ENCODE measurements at places on chromosomes 5 and 9.

- no peak for DNase-seq
Observed at GRCh38 chr5:88396000-88396535, 127.4 kb upstream of the TMEM161B start.

- DNase-seq = no peak
Observed at GRCh38 chr5:41312066-41312465, 98.7 kb upstream of the C6 start.

DNA sequence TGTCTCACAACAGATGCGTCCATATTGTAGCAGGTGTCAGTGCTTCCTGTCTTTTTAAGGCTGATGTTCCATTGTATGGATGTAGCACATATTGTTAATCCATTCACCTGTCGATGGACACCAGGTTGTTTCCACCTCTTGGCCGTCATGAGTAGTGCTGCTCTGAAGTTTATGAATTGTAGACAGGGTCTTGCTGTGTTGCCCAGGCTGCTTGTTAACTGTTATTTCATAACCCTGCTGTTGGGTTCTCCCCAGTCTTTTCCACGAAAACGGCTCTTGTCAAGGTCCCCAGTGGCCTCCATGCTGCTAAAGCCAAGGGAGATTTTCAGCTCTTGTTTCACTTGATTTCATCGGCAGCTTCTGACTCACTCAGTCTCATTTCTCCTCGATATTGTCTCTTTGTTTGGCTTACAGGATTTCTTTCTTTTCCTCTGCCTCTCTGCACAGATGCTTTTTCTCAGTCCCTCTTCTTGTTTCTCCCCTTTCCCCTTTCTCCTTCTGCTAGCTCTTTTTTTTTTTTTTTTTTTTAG lies 12.1 kb upstream of the PSD2 start:
- DNase-seq = no peak

DNA sequence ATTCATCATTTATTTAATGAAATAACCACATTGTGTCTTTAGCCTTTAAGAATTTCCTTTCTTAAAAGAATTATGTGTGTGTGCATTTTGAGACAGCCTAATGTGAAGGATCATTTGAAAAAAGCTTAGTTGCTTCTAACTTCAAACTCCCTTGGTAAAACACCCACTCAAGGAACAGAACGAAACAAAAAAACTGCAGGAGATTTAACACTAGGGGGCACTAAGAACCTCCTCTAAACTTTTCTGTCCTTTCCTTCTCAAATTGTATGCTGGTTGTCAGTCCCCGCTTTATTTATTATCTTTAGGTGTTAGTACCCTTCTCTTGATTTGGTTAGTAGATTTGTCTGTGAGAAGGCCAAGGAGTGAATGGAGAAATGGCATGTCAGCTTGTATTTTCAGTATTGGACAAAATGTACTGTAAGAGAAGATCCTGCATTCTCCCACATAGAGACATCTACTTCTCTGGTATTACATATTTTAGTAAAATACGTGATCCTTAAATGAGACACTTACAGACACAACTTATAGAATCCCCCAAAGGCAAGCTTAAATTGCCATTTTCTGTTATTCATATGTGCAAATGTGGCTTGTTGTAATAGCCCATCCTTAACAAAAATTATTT lies 229.7 kb downstream of the MRPS30 start:
- no peak for DNase-seq

DNA sequence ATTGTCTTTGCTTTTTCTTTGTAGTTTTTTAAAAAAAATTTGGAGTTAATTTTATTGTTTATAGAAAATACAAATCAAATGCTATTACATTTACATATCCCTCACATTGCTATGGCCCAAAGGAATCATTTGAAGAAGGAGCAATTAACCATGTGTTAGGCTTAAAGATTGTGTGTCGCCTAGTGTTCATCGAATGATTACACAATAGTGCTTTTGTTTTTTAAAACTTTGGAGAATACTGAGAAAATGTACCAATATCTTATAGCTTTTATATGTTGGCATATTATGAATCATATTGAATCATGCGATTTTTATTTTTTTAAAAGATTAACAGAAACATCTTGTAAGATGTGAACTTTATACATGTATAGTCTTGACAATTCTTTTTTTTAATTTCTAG lies 21.7 kb downstream of the SLC30A5 start:
- no peak for DNase-seq

DNA sequence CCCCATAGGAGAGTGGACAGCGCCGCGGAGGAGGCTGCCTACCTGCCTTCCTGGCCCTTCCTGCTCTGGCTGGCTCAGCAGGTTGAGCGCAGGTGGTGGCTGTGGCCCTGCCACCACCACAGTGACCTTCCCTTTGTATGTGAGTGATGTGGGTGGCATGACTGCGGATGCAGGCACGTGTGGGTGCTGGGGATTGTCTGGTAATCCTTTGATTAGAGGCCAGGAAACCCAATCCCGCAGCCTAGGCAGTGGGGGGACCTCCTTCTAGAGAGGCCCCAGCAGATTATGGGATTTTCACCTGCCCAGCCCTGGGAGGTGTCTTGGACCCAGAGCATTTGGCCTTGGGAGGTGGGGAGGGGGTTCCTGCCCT lies 16.5 kb downstream of the RXRA start:
- DNase-seq = no peak

GRCh38 chr5:158884827-158885518 lies 214.7 kb downstream of the EBF1 start:
- no peak for DNase-seq

- DNase-seq = no peak
Observed at GRCh38 chr5:50691399-50692016, 25.1 kb downstream of the PARP8 start.

- DNase-seq = no peak
Observed at GRCh38 chr9:38233343-38233742, 159.2 kb upstream of the ALDH1B1 start.

DNA sequence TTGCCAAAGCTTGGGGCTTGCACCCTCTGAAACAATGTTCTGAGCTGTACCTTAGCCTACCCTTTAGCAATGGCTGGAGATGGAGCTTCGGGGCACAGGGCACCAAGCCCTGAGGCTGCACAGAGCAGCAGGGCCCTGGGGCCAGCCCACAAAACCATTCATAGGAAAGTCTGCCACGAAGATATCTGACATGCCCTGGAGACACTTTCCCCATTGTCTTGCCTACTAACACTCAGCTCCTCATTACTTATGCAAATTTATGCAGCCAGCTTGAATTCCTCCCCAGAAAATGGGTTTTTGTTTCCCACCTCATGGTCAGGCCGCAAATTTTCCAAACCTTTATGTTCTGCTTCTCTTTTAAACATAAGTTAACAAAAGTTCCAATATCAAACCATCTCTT lies 105.7 kb downstream of the DTWD2 start:
- DNase-seq = no peak

DNA sequence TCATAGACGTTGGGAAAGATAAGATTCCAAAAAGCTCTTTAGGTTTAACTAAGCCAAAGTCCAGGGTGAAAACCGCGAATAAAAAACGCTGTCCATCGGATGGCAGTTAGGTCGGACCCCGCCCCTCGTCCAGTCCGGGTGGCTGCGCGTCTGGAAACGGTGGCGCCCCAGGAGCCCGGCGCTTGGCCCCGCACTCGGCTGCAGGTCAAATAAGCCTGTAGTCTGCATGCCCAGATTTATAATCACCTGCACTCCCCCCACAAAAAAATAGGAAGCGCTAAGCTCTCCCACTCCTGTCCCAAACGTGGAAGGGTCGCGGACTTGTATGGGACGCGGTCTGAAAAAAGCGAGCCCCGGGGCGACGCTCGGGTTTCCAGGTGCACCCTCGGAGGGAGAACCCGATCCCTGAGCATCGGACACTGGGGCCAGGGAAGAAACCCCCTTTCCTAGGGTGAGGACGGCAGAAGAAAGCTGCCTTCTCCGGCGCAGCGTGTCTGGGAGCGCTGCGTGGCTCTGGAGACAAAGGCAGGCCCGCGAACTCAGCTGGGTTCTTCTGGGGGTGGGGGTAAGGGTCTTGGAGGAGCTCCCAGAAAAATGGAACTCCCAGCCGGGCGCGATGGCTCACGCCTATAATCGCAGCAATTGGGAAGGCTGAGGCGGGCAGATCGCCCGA lies 923 bp upstream of the ZBTB5 start:
- DNase-seq = peak; percentile 19

GRCh38 chr9:76560481-76560922 lies 101.5 kb downstream of the GCNT1 start:
- DNase-seq = no peak

DNA sequence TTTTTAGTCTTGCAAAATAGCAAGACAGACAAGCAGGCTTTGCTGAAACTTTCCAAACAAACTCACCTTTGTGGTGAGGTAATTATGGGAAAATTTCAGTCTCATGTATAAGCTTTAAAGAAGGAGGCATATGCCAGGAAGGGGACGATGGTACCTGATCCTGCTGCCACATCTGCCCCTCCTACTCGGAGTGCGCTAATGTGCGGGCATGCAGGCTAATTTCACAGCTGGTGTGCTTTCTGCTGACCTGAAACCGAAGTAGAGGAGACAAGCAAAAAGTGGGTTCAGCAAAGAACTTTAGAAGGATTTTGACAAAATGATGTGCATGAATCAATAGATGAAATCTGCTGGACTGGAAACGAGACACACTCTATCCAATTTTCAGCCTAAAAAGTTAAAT lies 117.1 kb upstream of the IRX4 start:
- no peak for DNase-seq

- no peak for DNase-seq
Observed at GRCh38 chr5:96004754-96005153, 43.1 kb upstream of the ELL2 start.

DNA sequence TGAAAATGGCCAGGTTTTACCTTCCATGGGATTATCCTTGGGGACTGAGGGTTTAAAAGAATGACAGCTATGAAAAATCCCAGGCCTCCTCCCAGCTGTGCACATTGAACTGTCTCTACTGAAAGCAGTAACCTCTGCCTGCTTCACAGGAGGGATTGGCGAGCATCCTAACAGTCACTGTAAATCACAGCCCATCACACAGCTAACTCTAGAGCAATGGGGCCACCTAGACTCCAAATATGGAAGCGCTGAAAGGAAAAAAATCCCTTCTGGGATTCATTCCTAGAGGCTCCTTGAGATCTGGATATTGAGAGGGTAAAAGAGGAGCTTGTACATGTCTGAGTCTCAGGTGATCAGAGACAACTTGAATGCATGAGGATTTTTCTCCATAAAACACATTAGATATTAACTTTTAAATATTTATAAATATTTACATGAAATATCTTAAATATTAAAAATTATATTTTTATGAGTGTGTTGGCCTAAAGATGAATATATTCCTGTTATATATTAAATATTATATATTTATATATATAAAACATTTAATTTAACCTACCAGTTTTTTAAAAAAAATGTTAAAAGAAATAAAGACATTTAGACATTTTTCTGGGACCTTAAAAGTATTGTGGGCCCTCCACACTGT lies 133.8 kb upstream of the SLC24A2 start:
- no peak for DNase-seq

DNA sequence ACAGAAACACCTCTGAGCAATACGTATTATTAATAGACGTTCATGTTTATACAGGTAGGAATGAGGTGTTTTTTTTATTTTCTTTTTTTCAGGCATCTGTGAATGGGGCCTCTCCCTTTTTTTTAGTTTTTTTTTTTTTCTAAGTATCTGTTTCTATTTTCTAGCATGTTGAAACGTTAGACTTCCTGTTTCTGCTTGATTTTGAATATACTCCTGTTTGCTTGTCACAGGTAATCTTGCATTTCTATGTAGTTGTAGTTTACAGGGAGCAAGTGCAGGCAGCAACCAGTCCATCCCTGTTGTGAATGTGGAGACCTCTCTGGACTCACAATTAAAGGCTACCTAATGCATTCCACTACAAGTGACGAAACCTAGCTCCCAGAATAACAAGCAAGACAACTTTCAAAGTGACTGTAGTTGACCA lies 22.8 kb upstream of the TNFAIP8 start:
- no peak for DNase-seq

GRCh38 chr9:92760070-92760469 lies 4.6 kb downstream of the BICD2 start:
- DNase-seq = no peak

DNA sequence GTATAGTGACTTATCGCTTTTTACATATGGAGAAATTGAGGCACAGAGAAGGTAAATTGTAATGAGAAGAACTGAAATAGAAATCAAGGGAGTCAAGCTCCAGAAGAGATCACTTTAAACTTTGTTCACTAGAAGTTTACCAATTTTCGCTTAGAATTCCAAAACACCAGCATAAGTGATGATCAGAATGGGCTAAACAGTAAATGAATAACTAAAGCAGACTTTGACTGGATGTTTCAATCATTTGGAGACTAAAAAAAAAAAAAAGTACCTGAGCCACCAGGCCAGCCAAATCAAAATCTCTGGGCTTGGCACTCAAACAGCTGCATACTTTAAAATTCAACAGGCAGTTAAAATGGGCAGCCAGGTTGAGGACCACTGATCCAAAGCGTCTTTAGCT lies 38.2 kb upstream of the FYB1 start:
- no peak for DNase-seq

- no peak for DNase-seq
Observed at GRCh38 chr5:161305601-161306000, 240.9 kb downstream of the GABRB2 start.

- DNase-seq = peak; percentile 14
Observed at GRCh38 chr9:34171753-34172535, 6.9 kb upstream of the UBAP1 start.

DNA sequence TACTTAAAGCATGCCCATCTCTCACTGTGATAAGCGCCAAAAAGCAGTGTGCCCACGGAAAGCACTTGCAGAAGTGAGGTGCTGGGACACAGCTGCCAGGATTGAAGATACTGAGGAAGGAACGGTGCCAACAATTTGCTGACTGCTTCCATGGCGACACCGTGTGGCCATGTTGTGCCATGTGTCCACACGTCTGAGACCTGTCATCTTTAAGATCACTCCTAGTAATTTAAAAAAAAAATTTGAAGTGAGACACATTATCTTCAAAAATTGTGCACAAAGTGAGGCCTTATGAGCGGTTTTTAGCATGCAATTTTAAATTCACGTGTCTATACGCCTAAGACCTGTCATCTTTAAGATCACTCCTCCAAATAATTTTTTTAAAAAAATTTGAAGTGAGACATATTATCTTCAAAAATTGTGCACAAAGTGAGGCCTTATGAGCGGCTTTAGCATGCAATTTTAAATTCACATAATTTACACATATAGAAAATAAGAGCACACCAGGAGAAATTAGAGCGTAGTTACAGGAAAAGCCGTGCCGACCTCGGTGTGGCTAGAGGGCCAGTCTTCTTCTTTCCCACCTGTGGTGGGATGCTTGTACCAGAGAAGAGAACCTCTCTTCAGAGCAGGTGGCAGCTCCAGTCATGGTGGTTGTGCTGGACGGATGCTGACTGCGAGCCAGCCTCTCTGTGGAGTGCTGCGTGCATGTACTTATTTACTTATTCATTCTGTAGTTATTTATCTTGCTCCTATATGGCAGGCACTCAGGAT lies 21.4 kb upstream of the FLT4 start:
- DNase-seq = no peak

- DNase-seq = no peak
Observed at GRCh38 chr9:106622164-106622487, 240.8 kb upstream of the ZNF462 start.

GRCh38 chr9:92982130-92982529 lies 34.8 kb downstream of the FGD3 start:
- DNase-seq = no peak
